ENCODE measurements at places on chromosomes 12 and 14. TPM values are rescaled to one million over a fixed set of nuclear protein-coding genes. Genes with fewer than 3 reads are reported as not detected.

DNA sequence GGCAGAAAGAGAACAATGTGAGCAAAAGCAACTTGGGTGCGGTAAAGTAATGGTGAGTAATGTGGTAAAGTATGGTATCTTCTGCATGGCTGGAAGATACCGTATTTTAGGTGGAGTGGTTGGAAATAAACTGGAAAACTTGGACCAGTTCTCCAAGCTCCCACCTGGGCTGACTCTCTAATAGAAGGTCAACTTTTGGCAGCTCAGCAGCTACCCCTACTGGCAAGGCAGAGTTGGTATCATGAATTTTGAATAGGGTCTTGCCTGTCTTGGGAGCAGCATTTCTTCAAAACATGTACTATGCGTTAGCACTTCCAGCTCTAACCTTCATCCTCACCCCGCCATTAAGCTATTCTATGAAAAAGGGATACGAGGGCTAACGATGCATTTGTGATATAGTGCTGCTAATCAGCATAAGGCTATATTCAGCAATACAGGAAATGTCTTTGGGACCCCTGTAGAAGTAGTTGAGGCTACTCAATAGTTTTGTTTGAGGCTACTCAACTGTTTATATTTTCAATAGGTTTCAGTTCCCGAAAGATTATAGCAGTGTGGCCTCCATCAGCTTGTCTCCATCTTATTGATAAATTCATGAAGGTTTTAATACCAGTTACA is 276.3 kb upstream of the FAR2 start:
- no peak for ATAC-seq

DNA sequence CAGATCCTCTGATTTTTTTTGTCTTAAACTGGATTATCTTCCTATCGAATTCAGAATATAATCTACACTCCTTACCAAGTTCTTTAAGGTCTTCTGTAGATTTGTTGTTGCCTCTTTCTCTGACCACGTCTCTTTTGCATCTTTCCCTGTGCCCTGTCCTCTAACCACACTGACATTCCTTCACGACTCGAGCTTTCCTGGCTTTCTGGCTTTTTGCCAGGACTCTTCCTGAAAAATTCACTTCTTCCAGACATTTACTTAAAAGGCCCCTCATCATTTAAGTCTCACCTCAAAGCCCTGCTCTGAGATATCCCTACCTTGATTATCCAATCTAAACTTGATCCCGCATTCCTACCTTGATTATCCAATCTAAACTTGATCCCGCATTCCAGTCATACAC is 422.3 kb upstream of the DCN start:
- no peak for ATAC-seq

- peak; percentile 58 for ATAC-seq
These were observed 29.2 kb downstream of the FOS start for GRCh38 chr14:75307700-75308379.

- ATAC-seq = no peak
These were observed 980 bp downstream of the INTS13 start for GRCh38 chr12:26936559-26937442.

GRCh38 chr12:124687174-124687902 is 119.9 kb upstream of the NCOR2 start:
- ATAC-seq = peak; percentile 3

DNA sequence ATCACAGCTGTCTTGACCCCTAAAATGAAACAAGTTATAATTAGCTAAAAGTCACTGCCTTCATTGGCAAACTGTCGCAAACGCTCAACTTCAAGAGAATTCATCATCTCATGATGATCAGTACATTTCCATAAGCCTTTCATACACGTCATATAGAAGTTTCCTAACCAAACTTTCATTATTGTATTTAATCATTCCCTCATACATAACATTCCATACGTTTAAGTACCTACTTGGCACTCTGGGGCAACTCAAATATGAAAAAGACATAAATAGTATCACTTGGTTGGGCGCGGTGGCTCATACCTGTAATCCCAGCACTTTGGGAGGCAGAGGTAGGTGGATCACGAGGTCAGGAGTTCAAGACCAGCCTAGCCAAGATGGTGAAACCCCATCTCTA is 12.4 kb upstream of the PPP2R5E start:
- no peak for ATAC-seq

ASPG gene
- not detected for total RNA-seq

HOXC12 gene
- not detected for total RNA-seq

All from gastroesophageal sphincter (tissue), 4 donors.